Activated T-helper 2 cell treated with anti-CD3 and anti-CD28 coated beads, Interferon-gamma antibody, Interleukin-2, Interleukin-4, amounts not matched to agents 10 μg/mL and 5 μg/mL and 100 μg/mL, durations not matched to agents 14 hours and 24 hours and 36 hours (primary cell): ENCODE measurements at places on chromosomes 6 and 20. TPM values are rescaled to one million over a fixed set of nuclear protein-coding genes. Genes with fewer than 3 reads are reported as not detected.

GRCh38 chr6:6900569-6901204, 207.1 kb upstream of the RREB1 start:
- DNase-seq: no peak

DNA sequence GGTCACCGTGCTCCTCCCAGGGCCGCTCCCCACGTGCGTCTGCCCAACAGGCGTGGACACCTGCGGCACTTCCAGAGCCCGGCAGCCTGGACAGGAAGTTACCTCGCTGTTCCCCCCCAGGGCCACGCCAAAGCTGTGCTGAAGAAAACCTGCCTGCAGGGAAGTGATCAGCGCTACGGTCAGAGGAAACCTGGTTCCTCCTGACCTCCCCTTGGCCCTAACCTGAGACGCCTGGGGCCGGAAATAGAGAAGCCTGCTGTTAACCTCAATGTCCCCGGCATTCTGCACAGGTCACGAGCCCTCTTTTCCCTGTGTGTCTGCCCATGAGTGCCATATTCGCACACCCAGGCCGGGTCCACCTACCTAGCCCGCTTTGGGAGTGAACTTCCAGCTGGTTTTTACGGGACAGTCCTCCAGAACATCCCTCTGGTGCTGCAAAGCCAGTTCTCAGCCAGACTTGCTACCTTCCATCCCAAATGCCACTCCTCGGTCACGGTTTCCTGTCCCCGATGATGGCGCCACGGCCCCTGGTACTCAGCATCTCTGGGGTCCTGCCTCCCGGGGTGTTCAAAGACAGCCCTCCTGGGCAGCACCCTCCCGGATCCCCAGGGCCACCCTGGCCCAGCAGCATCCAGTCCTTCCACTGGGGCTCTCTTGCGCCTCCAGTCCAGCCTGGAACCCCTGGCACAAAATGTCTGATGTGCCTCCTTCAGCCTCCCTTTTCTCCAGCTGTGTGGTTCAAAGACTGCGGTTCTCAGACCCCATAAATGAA, 12.0 kb upstream of the IRF4 start:
- DNase-seq: no peak

DNA sequence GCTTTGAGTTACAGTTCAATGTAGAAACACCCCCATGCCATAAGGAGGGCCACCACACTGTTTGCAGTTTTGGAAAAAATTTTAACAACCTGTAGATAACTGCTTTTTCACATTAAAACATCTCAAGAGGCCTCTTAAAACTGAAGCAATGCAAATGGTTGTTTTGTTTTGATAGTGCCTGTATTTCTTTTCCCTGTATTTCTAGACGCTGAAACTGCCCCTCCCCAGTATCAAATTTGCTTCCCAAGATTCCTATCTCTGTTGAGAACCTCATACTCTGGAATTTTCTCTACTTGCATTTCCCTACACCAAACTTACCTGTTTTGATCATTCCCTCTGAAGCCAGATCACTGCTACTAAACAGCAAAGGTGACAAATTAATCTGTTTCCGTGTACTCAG, 98.5 kb downstream of the PHACTR1 start:
- no peak for DNase-seq

DNA sequence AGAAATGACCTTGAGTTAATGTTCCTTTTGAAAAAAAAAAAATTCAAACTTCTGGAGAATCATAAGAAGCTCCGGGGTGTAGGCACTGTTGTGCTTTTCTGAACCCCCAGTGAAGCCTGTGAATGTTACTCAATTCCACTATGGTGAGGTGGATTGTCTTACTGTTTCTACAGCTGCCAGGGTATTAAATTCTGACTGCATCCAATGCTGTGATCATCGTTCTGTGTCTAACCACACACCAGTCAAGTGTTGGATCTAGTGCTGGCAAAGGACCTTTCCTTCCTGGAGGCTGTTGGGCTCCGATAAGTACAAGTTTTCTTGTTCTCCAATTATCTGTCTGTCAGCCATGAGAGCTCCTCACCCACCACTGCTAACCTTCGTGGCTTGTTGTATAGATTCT, 162.0 kb upstream of the EPHA7 start:
- DNase-seq: no peak

The MICB gene
- total RNA-seq: 30.6 and 31.5 TPM in 2 replicates

- DNase-seq: no peak
These were observed 3.2 kb upstream of the SLC4A11 start for GRCh38 chr20:3242172-3242692.

GRCh38 chr6:44219053-44219814, 2.5 kb downstream of the MYMX start:
- DNase-seq: no peak

DNA sequence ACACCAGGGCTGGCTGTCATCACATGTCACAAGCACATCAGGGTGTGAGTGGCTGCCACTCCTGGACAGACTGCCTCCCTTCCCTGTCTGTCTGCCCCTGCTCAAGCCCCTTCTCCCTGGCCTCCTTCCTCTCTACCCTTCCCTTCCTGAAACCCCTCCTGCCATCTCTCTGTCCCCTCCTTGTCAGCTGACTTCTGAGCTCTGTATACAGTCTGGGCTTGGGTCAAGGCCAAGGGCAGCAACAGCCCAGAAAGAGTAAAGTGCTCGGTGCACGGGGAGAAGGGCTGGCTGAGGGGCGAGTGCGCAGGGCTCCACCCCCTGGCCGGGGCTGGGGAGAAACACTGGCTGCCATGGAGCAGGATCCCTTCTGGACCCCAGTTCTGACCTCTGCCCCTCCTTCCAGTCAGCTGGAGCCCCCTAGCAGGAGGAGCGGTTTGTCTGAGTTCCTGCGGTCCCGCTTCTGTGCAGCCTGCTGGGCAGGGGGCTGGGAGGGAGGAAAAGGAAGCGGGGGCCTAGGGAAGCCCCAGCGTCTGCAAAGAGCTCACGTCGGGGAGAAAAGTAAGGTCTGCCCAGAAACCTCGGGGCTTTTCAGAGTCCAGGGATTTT, 2.0 kb downstream of the LKAAEAR1 start:
- DNase-seq: no peak

DNA sequence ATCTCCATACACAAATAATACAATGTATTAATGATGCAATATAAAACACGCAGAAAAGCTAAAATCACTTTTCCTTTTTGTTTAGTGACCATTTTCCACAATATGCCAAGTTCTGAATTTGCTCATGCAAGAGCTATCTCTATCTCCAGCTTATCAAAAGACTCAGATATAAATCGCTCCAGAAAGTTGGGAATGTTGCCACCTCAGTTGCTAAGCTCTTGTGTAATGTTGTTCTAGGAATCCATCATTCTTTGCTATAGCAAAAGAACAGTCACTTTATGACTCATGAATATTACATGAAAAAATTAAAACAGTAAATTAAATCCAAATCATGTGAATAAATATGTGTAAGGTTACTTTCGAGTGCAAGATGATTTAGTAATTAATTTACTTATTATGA, 8.7 kb downstream of the PLAGL1 start:
- DNase-seq: no peak

The SLC22A2 gene
- not detected in 2 replicates for total RNA-seq

The UNC93A gene
- not detected in 2 replicates for total RNA-seq

DNA sequence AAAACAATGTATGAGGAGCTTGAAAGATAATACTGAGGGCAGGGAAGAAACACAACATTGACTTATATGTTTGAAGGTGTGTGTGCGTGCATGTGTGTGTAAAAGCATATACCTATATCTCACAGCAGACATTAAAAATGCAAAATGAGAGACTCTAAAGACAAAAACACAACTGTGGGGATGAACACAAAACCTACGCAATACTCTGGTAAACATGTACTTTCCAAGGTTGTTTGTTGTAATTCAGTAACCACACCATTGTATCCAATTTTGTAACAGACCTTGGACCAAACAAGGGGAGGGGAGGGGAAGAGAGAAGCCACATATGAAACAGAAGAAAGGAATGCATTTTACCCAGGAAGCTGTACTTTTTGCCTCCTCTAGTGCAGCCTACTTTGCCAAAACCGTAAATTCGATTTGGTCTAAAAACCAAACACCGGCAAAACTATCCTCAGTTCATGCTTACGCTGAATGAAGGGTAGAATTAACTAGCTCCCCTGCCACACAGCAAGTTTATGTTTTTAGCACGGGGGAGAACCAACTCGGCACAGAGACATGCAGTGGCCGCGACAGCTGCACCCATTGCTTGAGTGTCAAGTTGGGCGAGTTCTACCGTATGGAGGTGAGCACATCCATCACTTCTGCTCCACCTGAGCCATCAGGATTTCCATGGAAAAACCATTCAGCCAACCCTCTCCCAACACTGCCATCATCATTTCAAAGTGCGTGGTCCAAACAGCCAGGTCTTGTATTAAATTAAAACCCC, 50.0 kb downstream of the CNKSR3 start:
- no peak for DNase-seq

DNA sequence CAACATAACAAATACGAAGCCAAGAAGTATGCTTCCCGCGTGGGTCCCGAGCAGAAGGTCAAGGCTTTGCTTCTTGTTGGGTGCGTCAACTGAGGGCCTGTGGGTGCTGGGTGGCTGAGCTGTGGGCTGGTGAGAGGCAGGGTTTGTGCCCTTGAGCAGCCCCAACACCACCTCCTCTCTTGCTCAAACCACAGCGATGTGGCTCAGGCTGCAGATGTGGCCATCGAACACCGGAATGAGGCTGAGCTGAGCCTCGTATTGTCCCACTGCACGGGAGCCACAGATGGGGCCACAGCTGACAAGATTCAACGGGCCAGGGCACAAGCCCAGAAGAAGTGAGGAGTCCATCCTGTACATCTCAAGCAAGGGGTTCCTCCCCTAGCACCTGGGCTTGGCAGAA, 7.0 kb upstream of the PTPRA start:
- no peak for DNase-seq

- no peak for DNase-seq
These were observed 16.6 kb upstream of the SCUBE3 start for GRCh38 chr6:35197196-35197595.
